LNCaP clone FGC (cell line): ENCODE measurements at places on chromosomes 1 and 21.

DNA sequence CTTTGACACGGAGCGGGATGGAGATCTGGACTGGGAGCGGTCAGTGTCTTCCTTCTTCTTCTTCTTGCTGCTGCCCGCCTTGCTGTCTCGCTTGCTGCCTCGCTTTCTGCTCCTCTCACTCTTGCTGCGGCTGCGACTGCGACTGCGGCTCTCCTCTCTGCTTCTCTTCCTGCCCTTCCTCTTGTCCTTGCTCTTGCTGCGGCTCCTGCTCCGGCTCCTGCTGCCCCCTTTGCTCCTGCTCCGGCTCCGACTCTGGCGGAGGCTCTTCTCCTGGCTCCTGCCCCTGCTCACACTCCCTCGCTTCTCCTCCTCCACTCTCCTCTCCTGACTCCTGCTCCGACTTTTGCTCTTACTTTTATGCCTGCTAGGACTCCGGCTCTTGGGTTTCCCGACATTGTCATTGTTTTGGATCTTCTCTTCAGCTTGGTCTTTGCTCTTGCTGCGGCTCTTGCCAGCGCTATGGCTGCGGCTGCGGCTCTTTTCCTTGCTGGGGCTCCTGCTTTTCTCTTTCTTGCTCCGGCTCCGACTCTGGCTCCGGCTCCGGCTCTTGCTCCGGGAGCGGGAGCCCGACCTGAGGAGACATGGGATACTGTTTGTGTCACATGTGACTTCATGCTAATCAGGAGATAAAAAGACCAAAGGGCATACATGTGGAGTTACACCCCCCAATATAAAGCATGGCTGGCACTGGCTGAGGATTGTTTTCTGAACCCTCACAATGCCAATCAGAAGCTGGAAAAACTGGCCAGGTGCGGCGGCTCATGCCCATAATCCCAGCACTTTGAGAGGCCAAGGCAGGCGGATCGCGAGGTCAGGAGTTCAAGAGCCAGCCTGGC, 25.2 kb upstream of the TMEM200B start:
- DNase-seq = no peak

DNA sequence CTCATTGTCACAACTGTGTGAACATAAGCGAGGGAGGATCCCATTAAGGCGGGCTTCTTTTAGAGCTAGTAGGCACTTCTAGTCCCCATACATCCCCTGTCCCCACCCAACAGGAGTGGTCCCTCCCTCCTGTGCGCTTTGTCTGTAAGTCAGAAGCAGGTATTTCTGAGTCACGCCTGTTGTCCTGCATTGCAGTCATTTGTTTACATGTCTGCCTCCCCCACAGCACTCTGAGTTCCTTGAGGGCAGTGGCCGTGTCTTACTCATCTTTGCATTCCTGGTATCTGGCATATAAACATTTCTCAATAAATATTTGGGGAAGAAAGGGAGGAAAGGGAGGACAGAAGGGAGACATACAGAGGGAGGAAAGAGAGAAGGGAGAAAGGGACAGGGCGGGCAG, 40.3 kb downstream of the PLEKHA6 start:
- no peak for DNase-seq

DNA sequence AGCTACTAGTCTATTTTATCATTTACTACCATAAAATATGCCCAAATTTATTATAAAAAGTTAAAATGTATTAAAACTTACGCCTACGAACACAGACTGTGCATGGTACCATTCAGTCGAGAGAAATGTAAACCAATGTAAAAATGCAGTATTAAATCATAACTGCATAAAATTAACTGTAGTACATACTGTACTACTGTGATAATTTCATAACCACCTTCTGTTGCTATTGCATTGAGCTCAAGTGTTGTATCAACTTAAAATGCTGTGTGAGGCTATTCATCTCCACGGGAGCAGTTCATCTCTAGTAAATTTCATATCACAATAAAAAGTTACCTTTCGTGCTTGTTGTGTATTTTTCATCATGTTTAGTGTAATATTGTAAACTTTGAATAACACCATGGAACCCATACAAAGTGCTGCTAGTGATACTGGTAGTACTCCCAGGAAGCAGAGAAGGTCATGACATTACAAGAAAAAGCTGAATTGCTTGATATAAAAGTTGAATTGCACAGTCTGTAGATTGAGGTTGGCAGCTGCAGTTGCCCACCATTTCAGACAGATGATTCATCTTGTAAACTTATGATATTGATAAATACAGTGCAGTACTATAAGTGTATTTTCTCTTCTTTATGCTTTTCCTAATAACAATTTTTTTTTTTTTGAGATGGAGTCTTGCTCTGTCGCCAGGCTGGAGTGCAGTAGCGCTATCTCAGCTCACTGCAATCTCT, 19.0 kb upstream of the CENPF start:
- DNase-seq = no peak

- DNase-seq = no peak
Measured at GRCh38 chr1:73644198-73644597, 553.8 kb downstream of the LRRIQ3 start.

DNA sequence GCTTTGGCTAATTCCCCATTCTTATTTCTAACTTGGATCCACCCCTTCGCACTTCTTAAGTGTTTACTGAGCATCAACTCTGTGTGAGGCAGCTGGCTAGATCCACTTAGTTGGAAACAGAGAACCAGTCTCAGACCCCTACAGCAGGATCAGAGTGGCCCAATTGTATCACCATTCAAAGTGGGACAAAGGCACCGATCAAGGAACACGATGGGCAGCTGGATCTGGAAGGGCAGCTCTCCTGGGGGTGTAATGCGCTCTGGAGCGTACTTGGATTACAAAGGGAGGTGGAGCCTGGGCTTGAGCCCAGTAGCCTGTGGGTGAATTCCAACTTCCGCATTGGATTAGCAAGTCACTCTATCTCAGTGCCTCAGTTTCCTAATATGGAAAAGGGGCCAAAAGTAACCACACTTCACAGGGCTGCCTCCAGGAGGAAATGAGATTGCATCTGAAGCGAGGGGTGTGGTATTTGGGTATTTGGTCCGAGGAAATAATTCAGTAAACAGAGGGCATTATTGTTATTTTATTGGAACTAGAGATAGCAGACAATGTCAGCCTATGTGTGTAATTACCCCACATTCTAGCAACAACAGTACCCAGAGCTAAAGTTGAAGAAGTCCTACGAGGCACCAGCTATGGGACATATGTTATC, 11.9 kb downstream of the ECE1 start:
- no peak for DNase-seq

DNA sequence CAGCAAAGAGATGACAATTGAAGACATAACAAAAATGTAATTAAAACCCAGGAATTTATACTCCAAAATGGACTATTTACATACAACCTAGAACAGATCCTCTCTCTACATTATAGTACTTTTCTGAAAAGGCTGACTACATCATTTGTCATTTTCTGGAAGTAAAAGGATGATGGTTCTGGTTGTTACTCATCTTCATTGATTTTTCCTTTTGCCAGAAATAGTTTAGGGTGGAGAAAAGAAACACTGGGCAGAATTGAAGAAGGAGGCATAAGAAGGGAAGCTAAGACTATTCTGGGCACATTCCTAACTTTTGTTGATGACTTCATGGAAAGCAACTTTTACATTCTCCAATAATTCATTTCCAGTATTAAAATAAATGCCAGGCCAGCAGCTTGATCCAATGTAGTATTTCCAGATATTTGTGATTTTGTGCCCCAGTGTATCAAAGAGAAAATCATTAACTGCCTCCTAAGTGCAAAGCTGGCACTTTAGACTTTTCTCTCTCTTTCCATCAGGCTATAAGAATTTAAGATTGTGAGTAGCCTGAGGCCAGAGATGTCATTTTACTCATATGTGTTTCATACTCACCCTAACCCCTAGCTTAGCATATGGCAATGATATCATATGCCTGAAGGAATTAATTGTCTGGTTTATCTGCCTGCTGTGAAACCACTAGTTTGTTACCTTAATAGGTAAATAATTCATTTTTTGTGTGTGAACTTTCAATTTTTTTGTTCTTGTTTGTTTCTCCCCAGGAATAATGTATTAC, 369.5 kb upstream of the LYPLAL1 start:
- no peak for DNase-seq

DNA sequence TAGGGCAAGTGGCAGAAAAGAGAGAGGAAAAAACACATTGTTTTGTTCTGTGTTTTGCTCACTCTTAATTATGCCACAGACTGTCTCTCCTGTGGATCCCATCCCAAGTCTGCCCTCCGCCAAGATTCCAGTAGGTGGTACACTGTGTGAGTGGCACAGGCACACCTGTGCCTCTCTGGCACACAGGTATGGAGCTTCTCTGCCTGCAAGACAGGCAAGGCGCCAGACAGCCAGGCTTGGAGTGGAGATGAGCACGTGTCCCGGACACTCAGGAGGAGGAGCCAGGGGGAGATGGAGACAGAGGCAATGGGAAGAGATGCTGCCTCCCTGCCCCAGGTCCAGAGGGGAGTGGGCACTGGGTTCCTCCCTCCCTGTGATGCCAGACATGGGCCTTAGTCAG, 6.5 kb upstream of the GRIK3 start:
- peak; percentile 19 for DNase-seq

- no peak for DNase-seq
Measured at GRCh38 chr1:116246174-116246573, 126.9 kb upstream of the ATP1A1 start.

DNA sequence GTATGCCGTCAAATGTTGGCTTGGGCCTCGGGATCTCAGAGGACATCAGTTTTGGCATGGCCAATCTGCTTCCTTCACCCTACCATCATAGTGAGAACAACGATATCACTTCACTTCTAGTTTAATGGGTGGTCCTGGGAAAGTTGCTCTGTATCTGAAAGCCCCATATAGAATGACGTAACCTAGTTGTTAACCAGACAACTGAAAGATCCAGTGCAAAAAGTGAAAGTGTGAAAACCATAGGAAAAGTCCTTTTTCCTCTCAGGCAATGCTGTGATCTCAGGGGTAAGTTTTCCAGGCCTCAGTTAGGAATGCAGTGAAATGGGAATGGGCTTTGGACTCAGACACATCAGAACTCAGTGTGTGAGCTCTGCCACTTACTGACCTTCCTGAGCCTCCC, 18.6 kb upstream of the ATP1B1 start:
- no peak for DNase-seq

GRCh38 chr1:31640964-31641363, 3.7 kb downstream of the PEF1 start:
- no peak for DNase-seq

DNA sequence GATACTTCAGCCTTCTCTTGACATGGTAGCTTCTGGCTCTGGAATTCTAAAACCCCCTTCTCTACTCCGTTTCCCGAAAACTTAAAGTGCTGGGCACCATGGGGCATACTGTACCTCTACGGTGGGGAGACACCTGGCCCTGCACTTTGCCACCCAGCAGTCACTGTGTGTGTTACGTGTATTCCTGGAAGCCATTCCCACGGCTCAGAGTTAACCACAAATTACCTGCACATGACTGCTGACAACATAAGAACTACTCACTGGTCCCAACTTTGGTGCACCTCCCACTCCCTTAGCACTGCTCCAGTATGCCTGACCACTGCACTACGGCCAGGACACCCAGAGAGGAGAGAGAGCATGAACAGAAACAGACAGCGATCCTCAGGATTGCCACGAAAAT, 29.4 kb upstream of the TMPRSS2 start:
- DNase-seq = no peak
